ENCODE measurements at places on chromosomes 4 and X.

DNA sequence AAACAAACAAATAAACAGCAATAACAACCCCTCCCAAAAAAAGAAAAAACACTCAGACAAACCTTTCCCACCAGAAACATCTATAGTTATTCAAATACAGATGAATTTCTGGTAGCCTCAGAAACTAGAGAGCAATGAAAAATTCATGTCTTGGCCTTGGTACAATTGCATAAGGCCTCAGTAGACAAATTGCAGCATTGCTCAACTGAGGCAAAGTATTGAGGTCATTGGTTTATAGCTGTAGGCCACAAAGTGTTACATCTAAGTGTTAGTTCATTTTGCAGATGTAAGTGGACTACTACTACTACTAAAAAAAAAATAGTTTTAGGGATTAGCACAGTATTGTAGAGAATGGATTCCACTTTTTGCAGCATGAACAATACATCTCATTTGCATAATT is 2268.3 kb downstream of the ARAP2 start:
- DNase-seq, result no peak

GRCh38 chr4:103719830-103720207 is at the start of gene TACR3:
TSS of gene TACR3 (minus strand) at chr4:103719985. CDS start at chr4:103719675, 310 bp downstream.
- DNase-seq, result no peak

GRCh38 chrX:140274811-140275525 is 229.9 kb downstream of the SOX3 start:
- DNase-seq, result no peak

DNA sequence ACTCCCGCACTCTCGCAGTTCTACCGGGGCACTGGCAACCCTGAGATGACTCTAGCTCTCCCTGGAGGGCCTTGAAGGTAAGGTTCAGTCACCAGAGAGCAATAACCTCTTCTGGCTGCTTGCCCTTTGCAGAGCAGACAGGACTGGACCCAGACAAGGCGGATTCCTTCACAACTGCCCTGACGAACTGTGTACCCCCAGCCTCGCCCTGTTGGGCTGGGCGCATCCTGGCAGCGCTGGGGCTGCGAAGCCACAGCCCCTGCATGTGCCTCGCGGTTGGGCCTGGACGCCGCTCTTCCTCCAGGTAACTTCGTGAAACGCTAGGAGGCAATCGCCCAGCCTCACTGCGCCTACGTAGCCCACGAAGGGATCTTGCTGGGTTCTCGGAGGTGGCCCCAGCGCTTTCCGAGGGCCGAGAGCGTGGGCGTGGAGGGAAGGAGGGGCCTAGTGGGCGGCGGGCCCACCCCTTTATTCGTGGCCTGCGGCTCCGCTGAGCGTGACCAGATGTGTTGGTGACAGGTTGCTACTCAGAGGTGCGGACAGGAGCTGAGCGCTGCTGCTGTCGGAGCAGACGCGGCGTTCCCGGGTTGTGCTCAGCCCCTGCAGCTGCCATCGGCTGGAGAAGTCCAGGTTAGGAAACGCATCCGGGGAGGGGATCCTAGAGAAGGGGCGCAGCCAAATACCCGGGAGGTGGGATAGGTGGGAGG is 1.9 kb upstream of the MAMLD1 start:
- DNase-seq, result no peak

DNA sequence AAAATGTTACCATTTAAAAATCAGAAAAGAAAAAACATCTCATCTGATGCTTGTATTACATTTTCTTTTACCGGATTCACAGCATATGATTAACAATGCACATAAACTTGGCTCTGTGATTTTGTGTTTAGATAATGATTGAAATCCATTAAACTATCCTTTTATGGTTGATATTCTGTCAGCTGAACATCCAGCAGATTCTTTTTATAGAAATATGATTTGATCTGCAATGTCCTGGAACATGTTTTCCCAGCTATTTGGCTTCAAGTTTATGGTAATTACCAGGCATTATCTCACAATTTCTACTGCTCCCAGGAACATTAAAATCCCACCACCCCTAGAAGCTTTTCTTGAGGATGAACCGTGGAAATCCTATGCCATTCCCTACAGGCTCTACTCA is 205.7 kb upstream of the TET2 start:
- DNase-seq, result no peak

DNA sequence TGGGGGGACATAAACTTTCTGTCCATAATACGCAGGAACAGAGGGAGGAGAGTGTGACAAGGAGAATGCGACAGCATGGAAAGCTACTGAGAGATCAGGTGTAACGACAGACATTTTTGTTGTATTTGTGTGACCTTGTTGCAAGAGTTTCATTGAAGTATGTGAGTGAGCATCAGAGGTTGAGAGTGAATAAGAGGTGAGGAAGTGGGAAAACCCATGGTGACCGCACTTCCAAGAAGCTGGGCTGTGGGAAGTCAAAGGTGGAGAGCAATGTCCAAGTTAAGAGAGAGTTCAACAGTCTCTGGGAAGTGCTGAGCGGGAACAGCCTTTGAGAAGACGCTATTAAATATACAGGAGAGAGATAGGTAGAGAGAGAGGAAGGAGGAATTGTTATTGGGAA is 76.4 kb upstream of the PGRMC2 start:
- DNase-seq, result no peak

DNA sequence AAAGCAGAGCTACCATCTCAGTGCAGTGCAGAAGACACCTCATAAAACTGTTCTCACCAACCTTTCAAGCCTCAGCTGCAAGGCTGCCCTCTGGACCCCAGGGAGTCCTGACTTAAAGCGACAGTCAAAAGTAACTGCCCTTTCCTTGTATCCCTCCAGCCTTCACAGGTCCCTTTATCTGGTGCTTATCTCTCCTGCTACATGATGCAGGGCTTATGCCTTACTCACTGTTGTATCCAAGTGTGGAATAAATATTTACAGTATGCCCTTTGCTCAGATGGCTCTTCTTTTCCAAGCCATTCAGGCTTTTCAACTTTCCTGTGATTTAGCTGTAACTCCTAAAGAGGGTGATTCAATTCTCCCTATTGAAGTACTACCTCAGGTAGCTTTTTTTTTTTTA is 92.6 kb downstream of the KDR start:
- no peak for DNase-seq

GRCh38 chr4:128346054-128346716 is 58.6 kb upstream of the PGRMC2 start:
- no peak for DNase-seq

GRCh38 chr4:124631760-124632159 is 80.8 kb downstream of the ANKRD50 start:
- DNase-seq, result peak; percentile 64

- DNase-seq, result no peak
Measured at GRCh38 chr4:40951026-40951425, 201.3 kb downstream of the NSUN7 start.

DNA sequence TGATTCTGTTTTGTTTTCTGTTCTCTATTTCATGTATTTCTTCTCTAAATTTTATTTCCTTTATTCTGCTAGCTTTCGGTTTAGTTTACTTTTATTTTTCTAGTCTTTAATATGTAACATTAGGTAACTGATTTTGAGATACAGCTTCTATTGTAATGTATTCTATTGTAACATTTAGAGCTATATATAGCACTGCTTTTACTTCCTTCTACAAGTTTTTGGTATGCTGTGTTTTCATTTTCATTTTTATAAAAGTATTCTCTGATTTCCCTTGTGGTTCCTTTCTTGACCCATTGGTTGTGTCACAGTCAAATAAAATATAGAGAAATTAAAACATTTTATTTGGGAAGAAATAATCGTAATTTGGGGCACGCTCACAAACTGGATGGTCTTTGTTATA is 13.9 kb upstream of the CT47A1 start:
- DNase-seq, result no peak

GRCh38 chrX:77415161-77415560 is 32.0 kb upstream of the FGF16 start:
- DNase-seq, result no peak

DNA sequence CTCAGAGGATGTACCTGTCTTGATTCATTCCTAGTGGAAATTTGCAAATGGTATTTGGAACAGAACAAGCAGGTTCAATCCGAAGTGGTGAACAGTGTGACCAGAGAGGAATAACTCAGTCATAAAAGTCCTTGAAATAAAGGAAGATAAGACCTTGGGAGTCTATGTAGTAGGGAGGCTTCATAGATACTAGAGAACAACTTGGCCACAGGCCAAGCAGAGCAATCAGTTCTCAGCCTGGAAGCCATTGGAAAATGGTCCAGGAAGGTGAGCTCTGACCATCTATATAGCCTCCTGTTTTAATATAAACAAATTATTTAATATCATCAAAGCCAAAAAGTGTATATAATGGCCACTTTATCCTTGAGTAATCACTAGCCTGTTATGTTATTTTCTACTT is 11.3 kb downstream of the TXK start:
- DNase-seq, result no peak

DNA sequence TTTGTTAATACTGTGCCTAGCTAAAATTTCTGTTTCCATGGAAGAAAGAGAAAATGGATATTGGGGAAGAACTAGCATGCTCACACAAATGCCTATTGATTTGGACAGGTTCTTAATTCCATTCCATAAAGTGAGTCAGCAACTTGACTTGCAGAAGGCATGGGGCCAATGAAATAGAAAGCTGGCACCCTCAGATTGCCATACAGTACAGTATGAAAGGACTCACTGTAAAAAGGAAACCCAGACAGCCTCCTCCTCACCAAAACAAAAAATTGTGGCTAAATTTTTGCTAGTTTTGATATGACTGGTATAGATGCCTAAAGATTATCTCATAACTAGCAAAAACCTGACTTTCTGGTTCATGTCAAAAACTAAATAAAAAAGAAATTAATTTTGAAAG is 11.2 kb upstream of the TAB3 start:
- no peak for DNase-seq

- DNase-seq, result no peak
Measured at GRCh38 chrX:12563121-12563520, 228.1 kb upstream of the PRPS2 start.

DNA sequence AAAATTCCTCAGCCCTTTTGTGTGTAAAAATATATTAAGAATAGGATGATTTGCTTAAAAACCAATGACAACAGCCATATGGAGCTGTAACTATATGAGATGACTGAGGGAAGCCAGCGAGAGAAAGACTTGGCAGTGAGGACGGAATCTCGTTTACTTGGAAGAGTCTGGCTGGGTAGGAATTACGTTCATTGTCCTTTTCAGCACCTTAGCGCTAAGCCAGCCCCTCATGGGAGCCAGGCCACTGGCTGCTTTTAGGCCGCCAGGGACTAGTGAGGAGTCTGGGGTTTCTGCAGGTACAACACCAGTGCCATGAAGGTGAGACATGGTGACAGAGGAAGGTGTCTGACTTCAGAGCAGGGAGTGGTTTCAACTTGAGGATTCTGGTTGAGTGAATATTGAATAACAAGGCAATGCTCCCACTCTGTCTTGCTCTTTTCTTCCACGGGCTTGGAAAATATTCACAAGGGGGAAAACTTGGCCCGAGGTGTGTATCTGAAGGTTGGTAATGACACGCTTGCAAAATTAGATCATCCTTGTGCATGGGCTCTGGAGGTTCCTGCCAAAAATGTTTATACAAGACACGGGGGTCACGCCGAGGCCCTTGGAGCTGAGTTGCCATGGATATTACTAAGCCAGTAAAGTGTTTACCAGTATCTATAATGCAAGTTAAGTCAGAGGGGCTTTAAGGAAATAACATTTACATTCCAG is 17.4 kb downstream of the KLF3 start:
- DNase-seq, result no peak

GRCh38 chr4:24203926-24204325 is 314.1 kb upstream of the PPARGC1A start:
- DNase-seq, result no peak

DNA sequence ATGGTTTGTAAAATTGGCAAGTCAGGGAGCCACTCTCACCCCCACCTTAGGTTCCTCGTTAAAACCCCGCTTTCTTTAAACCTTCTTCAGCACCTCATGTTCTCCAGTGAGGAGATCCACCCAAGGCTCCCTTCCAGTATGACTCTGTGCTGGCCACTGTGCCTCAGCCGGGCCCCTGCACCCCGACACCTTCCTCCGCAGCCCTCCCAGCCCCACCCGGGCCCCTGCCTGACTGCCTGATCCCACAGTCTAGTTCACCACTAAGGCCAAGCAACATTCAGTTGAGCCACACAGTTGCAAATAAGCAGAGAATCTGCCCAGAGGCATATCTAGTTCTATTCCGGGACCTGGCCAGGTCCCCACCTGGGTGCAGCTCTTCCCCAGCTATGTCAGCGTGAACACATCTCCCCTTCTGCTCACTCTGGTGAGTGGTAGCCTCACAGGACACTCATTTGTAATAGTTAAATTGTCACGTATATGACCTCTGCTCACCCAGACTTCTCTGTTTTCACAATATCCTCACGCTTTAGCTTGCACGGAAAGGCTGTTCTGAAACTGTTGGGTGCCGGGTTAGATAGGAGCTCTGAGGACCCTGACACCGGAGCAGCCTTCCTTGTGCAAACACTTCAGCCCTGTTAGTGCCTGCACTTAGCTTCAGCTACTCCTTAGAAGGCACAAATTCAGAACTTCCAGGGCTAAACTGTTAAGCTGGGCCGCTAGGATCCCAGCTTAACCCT is 146.8 kb downstream of the DCTD start:
- no peak for DNase-seq

DNA sequence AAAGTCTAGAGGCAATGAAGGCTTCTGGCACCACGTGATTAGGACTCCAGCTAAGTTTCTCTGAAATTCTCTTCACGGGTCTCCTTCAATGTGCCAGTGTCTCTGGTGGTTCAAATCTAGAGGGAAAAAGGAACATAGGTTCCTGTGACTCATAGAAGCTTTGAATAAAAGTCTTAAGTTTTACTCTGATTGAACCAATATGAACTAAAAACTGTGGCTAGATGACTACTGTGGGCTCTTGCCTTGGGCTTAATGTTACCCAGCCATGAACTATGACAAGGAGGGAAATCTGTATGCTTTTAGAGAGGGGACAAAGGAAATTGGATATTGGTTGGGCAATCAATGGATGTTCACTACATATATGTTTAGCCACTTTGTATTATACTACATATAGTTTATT is 49.9 kb upstream of the TEX13D start:
- DNase-seq, result no peak

GRCh38 chr4:108118505-108118904 is 50.2 kb downstream of the LEF1 start:
- no peak for DNase-seq

GRCh38 chr4:134089885-134090284 is 111.7 kb downstream of the PABPC4L start:
- no peak for DNase-seq

DNA sequence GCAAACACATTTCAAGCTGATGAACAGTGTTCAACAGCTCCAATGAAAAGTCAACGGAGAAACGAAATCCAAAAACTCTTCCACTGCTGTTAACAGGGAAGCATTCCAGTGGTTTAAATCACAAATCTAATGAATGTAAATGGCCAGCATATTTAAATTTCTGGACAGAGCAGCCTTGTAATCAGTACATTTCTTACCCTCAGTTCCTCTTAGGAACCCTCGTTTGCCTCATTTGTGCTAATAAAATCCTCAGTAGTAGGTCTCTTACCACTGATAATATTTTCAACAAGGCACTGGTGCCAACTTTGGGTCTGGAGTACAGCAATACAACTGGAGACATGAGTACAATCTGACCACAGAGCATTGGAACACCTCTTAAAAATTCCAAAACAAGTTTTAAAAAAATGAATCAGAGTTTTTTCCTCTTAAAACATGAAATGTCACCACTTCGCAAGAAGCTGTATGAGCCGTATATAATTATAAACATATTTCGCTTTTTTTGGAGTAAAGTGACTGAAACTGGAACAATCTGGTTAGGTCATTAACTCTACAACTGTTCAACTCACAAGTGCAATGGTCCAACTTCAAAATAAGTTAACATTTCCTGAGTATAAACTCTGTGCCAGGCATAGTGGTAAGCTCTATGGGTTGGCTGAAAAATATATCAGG is 211.2 kb downstream of the CPEB2 start:
- no peak for DNase-seq

All from bone marrow (tissue), 2 donors.